HL-60 (cell line): ENCODE measurements at places on chromosomes 7 and 10.

DNA sequence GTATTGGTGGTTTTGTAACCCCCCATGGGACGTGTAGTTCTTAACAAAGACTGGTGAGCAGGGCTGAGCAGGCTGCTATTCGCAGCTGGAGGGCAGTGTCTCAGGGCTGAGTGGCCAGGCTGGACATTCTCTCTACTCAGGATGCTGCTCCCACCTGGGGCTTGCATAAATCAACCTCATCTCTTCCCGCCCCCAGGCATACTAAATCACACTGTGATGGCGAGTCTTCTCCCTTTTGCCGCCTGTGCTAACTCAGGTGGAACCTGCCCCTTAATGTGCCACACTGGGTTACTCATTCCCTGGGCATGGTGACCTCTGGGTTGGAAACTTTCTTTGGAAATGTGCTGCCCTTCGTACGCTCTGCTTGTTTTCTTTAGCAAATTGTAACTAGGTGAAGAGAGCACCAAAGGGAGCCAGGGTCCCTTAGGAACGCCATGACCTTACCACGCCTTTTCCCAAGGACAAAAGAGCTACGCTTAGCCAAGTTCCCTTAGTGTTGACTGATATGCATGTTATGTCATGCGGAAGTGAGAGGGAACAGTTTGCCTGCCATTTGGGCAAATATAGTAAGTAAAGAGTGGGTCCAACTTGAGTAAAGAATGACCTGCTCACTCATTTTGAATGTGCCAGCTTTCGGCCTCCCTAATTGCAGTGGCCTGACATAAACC, 40.4 kb upstream of the COBL start:
- no peak for DNase-seq

DNA sequence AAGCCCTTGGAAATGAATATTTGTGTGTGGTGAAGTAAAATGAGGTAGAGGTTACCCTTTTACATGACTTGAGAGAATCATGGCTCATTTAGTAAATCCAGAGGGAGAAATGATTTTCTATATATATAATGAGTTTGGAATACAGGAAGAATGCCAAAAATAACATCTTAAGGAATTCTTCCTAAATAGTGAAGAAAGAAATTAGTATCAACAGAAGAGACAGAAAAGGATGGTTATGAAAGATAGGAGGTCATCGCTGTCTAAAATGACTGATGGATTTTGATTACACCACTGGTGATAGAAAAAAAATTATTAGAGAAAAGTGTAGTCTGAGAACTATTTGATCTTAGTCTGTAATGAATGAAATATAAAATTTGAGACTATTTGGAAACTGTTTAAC, 283.0 kb downstream of the ADK start:
- DNase-seq, result no peak

DNA sequence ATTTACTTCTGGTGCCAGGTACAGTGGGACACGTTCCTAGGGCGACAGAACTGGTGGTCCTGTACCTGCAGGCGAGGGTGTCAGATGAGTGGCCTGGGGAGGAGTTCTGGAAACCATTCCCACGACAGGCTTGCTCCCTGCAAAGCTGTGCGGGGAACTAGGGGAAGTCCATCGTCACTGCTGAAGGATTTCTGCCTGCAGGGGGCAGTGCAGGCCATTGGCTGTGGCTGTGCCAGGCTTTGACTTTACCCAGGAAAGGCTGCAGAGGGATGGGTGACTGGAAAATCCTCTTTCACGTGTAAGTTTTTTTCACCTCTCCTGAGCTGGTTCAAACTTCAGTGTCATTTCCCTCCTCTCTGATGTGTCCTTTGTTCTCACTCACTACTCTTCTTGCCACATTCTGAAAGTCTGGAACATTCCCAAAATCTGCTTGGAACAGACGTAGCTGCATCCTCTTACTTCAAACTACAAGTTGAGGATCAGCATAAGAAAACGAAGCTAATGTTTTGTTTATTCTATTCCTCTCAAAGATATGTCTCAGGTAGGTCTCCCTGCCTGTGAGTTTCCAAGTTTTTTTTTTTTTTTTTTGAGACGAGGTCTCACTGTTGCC, 126.5 kb downstream of the SH2D4B start:
- peak; percentile 23 for DNase-seq

DNA sequence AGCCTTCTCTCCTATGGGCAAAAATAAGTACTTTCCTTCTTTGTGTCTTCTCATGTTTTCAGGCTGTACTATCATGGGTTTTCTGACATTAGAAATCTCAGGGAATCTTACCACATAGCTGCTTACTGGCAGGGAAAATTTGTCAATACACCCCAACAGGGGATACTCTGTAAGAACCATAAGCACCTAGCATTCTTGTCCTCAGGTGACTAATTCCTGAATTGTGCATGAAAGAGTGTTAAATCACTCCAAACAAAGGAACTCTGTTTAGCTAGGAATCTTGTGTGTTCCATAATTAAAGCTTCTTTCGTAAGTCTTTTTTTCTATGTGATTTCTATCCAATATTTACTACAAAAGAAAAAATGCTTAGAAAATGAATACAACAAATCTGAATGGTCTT, 206.7 kb upstream of the POT1 start:
- no peak for DNase-seq

GRCh38 chr7:50684011-50684712, 98.5 kb downstream of the GRB10 start:
- DNase-seq, result no peak

GRCh38 chr10:14146025-14146424, 184.7 kb downstream of the FRMD4A start:
- no peak for DNase-seq

- no peak for DNase-seq
These were observed 293.7 kb downstream of the FZD1 start for GRCh38 chr7:91557789-91558404.

- DNase-seq, result peak; percentile 47
These were observed 156.0 kb downstream of the GLI3 start for GRCh38 chr7:42080841-42081586.

GRCh38 chr7:102059524-102059923, 227.1 kb upstream of the SH2B2 start:
- no peak for DNase-seq

DNA sequence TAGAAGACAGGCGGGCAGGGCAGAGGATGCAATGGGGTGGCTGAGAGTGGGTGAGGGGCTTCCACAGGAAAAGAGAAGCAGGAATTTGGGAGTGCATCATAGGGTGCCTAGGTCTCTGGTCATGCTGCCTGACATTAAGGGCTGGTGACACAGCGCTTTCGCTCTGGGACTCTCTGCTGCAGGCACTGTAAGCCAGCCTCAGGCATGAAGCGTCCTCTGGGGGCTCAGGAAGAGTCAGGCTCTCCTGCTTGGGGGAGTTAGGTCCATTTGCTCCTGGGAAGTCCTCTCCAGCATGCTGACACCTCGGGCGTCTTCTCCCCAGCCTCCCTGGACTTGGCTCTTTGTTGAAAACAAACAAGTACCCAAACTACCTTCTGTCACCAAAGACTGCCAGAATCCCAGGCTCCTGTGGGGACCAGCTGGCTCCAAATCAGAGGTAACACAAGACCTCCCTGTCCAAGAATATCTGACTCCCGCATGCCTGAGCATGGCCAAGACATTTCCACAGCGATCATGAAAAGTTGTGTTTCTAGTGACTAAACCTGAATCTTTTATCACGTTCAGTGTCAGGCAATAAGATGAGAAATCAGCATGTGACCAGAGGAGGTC, 55.4 kb downstream of the GPR26 start:
- no peak for DNase-seq

DNA sequence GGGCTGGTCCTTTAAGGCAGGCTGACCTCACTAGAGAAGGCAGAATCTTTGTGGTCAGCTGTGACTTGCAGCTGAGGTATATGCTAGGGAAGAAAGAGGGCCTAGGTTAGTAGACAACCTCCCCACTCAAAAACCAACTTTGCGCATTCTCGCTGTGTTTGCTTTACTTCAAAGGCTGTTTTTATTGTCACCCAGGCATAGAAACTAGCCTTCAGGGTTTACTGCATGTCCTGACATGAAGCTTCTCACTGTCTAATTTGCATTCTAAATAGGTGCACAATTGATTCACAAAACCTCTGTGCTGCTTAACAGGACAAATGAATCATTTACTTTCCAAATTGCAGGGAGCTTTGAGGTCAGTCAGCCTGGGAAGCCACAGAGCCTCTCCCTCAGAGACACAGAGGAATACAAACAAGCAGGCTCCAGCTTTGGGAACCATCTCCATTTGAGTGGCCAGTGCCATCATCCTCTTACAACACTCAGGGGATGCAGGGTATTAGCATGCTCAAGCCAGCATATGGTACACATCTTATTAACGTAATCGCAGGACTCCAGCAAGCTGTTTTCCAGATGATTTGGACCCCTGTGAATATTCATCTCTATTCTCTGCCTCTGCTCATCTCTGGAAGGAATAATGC, 596.4 kb upstream of the GHITM start:
- no peak for DNase-seq

DNA sequence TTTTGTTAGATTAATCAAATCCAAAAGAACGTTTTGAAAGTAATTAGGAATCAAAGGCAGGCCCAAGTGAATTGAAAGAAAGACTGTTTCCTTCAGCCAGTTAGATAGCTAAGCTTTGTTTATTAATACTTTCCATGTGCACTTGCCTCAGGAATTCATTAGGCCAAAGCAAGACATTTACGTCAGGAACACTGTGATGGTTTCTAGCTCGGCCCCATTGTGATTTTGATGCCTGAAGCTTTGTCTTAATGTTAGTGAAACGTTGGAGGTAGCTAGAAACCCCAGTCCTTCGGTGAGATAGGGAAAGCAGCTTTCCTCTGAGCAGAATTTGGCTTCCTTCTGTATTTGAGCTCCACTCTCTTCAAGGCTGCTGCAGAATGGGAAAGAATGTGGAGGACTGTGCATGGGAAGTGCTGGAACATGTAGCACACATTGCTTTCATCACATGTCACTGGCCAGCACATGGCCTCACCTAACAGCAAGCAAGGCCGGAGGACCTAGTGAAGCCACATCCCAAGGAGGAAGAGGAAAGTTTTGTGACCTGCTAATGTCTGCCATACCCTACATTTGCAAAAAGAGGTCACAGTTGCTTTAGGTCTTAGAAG, 64.1 kb downstream of the PCGF5 start:
- no peak for DNase-seq

GRCh38 chr7:102122026-102122425, 164.6 kb upstream of the SH2B2 start:
- peak; percentile 7 for DNase-seq

DNA sequence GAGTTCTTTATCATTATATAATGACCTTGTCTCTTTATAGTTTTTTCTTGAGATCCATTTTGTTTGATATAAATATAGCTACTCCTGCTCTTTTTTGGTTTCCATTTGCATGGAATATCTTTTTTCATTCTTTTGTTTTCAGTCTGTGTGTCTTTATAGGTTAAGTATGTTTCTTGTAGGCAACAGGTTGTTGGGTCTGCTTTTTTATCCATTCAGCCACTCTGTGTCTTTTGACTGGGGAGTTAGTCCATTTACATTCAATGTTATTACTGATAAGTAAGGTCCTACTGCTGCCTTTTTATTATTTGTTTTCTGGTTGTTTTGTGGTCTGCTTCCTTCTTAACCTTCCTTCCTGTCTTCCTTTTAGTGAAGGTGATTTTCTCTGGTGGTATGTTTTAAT, 21.1 kb downstream of the GALNT11 start:
- no peak for DNase-seq

DNA sequence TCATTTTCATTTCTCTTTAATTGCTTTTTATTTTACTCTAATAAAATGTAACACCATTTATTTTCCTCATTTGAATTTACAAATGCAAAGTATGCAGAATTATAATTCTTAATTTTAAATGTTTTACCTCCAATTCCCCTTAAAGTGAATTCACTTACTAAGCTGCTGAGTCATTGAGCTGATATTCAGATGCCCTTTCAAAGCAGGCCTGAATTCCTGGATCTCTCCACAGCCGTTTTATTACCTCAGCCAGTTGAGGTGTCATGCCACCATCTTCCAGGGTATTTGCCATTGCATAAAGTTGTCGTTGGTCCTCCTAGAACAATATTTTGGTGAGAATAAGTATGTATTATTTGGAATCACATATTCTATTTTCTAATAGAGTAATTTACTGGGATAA, 33.2 kb downstream of the GNAT3 start:
- DNase-seq, result no peak

DNA sequence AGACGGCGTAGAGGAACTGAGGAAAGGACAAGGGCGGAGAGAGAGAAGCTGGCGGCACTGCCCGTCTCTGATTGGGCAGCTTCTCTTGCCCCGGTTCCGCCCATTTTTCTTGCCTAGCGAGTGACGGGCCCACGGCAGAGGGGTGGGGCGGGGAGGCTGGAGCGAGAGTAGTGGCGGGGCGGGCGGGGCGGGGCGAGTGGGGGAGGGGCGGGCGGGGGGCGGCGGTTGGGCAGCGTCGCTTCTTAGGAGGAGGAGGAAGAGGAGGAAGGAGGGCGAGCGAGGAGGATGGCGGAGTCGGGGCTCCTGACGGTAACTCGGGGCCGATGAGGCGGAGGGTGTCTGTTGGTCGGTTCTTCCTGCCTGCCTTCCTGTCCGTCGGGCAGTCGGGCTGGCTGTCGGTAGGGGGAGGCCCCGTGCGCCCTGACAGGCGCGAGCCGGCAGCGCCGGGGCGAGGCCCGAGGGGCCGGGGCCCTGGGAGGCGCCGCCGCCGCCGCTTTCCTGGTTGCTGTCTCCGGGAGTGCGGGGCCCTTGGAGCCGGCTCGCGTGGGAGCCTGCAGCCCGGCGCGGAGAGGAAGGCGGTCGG, at the start of gene SHOC2:
SHOC2 (plus strand) TSS at position 256 of the 583 bp plus-strand sequence. CDS start 44,755 bp downstream, outside the sequence.
- no peak for DNase-seq

DNA sequence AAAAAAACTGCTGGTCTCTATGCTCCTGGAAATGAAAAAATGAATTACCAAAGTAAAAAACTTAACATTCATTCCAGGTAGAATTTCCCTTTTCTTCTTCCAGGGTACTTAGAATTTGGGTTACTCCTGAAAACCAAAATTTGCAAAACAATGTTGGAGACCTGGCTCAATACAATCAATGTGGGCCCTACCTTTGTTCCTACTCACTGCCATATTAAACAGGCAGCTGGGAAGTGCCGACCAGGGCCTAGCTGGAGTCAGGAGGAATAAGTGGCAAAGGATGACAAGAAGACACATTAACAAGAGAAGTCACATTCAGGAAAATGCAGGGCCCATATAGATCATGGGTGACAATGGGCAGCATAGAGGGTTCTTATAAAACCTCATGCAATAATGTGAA, 6.4 kb upstream of the AGK start:
- DNase-seq, result no peak

GRCh38 chr7:41536873-41537665, 165.8 kb downstream of the INHBA start:
- DNase-seq, result no peak

GRCh38 chr7:514651-515598, 4.7 kb downstream of the PDGFA start:
- DNase-seq, result no peak

DNA sequence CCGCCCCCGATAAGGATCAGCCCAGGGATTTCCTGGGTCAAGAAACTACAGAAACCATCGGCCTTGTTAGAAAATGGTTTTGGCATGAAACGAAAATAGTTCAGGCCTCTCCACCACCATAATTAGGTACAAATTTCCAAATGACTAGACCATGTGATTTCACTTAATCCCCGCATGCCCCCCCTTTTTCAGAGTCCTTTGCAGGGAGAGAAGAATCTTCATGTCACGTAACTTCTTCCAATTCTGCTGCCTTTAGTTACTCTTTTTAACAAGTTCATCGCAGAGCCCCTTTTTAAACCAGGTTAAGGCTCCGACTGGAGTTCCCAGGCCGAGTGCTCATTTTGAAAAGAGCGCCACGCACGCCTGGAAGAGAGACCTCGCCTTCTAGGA, 3.4 kb downstream of the PDGFA start:
- no peak for DNase-seq

GRCh38 chr10:122280156-122280555, 9.1 kb downstream of the BTBD16 start:
- no peak for DNase-seq

GRCh38 chr7:95897557-95898251, 125.3 kb downstream of the DYNC1I1 start:
- DNase-seq, result no peak
